Stimulated activated CD8-positive, alpha-beta memory T cell treated with anti-CD3 and anti-CD28 coated beads, Interleukin-15, amount 100 ng/mL, for 4 hours (primary cell): ENCODE measurements at places on chromosomes 16 and 17.

DNA sequence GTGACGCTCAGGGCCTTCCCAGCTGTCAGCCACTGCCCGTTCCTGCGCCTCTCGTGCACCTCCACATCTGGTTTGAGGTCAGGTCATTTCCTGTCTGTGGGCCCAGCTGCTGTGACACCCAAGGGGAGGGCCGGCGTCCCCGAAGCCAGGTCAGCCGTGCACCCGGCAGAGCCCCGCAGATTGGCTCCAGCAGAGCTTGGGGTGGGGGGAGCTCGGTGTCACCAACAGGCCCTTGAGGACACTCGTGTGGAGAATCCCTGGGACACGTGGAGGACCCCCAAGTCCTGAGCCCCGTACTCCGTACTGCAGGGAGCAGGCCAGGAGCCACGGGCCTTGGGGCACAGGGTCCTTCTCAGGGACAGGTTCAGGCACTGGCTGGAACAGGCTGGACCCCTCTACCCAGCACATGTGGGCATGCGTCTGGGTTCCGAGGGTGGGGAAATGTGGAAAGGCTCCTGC lies 4.8 kb downstream of the SPATA2L start:
- no peak for DNase-seq

DNA sequence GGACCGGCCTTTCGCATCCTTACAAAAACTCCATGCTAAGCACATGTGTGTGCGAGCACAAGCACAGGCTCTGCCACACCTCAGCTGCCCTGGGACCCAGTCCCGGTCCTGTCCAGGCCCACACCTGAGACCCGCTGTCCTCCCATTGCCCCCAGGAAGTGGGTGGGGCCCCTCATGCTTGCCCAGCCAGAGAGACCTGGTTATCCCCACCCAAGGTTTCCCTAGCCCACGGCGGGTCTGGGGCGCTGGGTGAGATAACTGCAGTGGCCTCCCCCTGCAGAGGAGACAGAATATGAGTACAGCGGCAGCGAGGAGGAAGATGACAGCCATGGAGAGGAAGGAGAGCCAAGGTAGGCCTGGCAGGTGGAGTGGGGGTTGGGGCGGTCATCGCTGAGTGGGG lies 12.5 kb upstream of the C17orf107 start:
- DNase-seq, result no peak

- no peak for DNase-seq
These were observed 20.0 kb downstream of the HS3ST3B1 start for GRCh38 chr17:14320734-14321475.

GRCh38 chr16:10688291-10688690 lies 6.4 kb downstream of the TEKT5 start:
- no peak for DNase-seq

DNA sequence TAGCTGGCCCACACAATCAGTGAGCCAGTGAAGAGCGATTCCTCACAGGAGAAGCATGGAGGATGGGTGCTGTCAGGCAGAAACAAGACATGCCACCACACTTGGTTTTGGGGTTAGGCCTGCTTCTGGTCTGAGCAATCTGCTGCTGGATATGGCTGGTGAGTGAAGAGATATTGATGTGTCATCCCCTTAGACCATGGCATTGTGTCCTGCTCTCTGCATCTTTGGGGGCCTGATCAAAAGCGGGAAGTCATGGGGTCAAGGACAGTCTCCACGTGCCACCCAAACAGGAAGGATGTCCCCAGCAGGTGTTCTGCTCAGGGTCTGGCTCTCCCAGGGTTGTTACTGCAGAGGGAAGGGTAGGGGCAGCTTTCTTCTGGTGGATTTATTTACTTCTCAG lies 140.7 kb downstream of the PRKCB start:
- no peak for DNase-seq

DNA sequence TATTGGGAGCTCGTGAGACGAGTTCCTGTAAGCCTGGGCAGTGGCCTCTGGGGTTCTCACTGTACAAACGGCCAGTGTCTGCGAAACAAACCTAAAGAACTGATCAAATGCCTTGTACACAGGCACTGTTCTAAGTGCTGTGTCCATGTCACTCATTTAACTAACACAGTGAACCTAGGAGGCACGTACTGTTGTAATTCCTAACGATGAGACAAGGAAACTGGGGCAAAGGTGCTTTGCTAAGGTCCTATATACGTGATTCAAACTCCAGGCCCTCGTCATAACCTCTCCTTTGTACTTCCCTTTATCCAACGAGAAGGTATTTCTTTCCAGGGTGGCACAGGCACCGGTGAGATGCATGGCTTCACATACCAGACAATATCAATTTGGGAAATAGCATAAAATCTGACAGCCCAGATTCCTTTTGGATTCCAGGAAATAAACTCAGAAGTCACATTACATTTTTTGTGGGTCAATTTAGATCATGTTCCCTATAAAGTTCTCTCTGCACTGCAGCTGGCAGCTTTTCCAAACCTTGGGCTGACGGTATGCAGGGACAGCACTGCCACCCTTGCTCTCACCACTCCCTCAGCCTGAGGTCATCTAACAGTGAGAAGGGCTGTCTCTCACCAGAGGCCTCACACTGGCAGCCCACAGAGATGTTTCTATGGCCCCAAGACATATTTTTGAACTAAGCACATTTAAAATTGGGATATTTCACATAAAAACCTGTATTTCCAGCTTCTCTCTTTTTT lies 18.3 kb downstream of the GLYR1 start:
- no peak for DNase-seq

DNA sequence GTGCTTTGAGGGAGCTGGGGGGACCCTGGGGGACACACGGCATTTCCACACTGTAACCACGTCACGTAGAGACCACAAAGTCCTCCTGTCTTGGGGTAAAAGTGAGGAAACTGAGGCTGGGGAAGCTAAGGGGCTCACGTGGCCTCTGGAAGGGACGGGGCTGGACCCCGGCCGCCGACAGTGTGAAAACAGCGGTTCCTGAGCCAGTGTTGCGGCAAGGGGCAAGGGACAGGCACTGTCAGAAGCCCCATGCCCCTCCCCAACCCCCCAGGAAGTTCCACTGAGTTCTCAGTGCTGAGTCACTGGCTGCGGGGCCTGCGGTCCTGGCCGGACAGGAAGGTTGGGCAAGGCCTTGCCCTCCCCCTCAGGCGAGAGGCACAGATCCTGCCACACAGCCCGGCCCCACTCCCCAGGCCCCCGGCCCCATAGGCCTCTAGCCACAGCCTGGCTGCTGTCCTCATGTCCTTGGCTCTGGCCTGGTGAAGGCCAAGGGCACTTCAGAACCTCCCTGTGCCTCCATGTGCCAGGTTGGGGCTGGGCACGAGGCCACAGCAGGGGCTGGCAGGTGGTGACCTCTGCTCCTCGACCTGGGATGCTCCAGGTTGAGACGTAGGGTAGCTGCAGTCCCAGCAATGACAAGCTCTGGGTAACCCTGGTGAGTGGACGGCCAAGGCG lies 5.0 kb upstream of the CCDC57 start:
- DNase-seq, result no peak

GRCh38 chr17:74307984-74308773 lies 17.8 kb upstream of the KIF19 start:
- no peak for DNase-seq

GRCh38 chr17:1810450-1811103 lies 19.1 kb downstream of the SMYD4 start:
- no peak for DNase-seq

GRCh38 chr16:50681021-50681885 lies at the start of gene SNX20:
TSS of gene SNX20 (minus strand) at chr16:50681312. CDS start at chr16:50677526, 3,786 bp downstream.
- no peak for DNase-seq

DNA sequence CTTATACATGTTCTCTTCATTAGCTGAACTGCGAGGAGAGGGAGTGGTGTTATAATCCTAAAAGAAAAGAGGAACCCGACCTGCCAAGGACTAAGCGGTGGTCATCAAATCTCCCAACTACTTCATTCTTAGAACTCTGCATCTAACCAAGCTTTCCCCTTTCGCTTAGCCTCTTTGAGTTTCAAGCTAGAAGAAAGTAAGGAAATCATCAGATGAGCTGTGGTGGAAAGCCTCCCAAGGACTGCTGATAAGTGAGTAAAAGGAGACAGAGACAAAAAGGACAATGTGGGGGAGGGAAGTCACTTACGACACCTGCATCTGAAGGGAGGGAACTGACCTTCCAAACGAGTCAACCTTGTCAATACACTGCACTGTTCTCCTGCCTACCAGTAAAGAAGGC lies 121.3 kb downstream of the TRIM37 start:
- DNase-seq, result no peak

DNA sequence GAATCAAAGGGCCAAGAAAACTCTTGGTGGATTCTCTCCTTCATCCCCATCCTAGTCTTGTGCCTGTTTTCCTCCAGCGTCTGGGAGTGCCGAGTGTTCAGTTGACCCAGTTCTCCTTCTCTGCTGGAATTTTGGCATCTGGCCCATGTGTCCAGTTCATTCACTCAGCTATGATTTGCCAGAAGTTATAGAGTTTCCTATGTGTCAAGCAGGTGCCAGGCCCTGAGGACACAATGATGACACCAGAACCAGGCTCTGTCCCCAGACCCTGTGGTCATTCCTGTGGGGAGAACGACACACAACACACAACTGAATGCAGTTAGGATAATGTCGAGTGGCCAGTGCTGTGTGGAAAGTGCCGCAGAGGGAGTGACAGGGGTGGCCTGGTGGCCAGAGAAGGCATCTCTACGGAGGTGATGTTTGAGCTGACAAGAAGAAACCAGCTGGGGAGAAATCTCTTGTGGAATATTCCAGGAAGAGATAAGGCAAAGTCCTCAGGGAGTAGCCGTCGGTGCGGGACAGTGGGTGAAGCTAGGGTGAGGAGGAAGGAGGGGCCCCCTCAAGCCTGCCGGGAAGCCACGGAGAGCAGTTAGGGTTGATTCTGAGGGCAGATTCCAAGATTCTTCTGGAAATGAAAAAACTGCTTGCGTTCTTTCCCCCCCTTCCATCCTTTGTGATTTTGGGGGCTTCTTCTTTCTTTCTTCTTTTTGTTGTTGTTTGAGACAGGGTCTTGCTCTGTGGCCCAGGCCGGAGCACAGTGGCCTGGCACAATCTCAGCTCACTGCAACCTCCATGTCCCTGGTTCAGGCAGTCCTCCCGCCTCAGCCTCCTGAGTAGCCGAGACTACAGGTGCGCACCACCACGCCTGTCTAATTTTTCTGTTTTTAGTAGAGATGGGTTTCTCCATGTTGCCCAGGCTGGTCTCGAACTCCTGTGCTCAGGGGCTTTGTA lies 35.8 kb upstream of the IL34 start:
- no peak for DNase-seq

DNA sequence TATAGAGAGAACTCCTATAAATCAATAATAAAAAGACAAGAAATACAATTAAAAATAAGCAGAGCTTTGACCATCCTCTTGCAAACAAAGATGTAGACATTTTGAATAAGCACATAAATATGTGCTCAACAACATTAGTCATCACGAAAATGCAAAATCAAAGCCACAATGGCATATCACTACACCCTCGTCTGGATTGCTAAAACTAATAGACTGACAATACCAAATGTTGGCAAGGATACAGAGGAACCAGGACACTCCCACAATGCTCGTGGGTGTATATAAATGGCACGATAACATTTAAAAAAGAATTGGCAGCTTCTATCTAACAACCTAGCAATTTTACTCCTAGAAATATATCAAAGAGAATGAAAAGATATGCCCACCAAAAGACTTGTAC lies 530.8 kb downstream of the HAPSTR1 start:
- DNase-seq, result no peak

DNA sequence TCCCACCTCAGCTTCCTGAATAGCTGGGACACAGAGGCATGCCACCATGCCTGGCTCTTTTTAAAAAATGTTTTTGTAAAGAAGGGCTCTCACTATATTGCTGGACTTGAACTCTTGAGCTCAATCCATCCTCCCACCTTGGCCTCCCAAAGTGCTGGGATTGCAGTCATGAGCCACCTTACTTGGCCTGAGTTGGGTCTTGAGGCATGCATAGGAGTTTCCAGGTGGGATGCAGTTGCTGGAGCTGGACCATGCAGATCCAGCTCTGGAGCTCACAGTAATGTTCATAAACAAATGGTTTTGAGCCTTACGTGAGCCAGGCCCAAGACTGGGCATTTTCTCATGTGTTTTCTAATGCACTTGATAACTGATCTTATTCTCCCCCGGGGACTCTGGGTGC lies 22.9 kb downstream of the RBFOX3 start:
- no peak for DNase-seq

DNA sequence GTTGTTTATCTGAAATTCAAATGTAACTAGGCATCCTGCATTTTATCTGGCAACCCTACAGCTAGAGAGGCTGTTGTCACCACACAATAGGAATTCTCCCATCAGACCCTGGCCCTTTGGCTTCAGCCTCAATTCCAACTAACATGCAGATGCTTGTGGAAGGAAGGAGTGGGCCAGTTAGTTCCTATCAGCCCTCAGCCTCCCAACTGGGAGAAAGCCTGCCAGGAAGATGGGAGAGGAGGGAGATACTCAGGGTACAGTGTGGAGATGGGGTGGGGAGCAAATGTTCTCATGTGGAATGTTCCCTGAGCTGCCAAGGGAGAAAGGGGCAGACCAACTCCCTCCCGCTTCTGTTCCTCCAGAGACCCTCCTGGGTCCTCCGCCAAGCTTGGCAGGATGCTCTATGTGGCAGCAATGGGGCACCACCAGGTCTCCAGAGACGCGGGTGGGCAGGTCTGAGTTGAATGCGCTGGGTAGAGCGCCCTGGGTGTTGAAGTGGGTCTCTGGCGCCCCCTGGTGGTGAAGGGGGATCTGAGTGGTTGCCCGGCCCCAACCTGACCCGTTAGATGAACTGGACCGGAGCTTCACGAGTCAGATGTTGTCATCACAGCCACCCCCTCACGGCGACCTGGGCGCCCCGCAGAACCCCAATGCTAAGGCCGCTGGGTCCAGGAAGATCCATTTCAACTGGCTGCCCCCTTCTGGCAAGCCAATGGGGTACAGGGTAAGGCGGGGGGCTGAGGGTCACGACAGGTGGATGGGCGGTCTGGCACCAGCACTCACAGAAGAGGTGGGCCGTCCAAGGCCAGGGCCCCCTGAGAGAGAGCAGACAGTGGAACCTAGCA lies 15.2 kb downstream of the GALK1 start:
- DNase-seq, result peak; percentile 55

- DNase-seq, result no peak
These were observed 30.0 kb downstream of the SIAH1 start for GRCh38 chr16:48354877-48355855.

DNA sequence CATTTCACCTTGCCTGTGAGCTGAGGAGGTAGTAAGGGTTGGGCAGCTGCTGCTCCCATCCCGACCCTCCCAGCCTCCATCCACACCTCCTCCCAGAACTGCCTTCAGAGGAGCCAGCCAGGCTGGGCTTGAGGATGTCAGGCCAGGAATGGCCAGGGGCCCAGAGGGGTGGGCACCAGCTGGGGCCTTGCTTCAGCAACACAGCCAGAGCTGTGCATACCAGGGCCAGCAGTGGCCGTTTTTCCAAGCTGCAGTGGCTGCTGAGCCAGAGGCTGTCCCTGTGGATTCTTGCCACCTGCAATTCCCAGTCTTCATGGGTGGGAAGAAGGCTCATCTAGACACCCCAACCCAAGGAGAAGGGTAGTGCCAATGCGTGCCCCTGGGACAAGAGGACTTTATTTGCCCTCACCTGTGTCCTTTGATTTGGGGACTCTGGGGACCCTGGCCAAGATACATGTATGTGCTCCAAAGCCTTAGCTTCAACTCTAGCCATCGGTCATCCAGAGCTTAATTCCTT lies 153.4 kb upstream of the SDK2 start:
- DNase-seq, result no peak

- no peak for DNase-seq
These were observed 21.1 kb upstream of the MYOCD start for GRCh38 chr17:12644623-12645022.

- DNase-seq, result no peak
These were observed 33.1 kb downstream of the POLR3E start for GRCh38 chr16:22330326-22330725.
